ENCODE measurements at places on chromosomes 16 and 17.

GRCh38 chr17:5630434-5630833 lies 46.1 kb upstream of the NLRP1 start:
- no peak for DNase-seq

DNA sequence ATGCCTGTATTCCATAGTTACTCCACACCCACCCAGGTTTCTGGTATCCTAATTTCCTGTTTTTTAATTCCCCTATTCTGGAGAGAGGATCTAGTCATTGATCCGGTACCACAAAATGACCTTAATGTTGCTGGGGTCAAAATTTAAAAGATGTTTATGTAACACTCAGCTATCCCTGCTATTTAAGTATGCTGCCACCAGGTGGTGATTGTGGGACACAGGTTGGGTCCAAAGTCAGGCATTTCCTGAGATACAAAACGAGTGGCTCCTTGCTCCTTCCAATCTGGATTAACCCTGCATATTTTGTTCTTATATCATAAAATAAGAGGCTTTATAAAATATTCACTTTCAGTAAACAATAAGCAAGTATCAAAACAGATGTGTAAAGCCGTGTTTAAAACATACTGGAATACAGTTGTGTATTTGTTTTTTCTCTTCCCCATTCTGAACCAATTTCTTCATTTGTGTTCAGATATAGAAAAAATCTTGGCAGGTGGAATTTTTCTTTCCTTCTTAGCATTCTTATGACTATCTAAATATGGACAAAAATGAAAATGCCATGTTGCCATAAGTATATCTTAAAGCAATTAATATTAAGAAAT lies 16.3 kb downstream of the HS3ST4 start:
- no peak for DNase-seq

DNA sequence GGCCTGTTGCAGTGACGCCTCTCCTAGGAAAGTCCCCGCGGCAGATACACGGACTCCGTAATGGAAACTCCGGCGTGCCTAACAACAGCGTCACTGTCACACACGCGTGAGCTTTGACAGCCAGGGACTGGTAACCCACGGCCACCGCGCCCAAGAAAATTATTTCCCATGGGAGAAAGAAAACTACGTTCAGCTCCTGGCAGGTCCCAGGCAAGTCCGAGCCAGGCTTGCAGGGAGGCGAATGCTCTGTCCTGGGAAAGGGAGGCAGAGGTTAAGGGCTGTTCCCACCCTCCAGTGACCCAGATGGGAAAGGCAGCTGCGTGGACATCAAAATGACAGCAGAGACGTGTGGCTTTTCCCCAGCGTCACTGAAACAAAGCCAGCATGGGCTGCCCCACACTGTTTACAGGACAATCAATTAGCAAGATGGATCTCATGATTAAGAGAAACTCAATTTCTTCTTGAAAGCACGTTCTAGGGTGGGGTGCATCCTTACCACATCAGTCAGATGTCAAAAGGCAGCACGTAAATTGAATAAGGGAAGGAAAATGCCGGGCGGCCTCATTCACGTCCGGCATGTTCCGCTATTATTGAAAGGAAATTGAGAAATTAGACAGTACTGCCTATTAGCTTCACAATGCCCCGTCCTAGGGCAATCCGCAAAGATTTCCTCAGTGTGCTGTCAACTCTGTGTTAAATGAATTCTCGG lies 82.5 kb downstream of the NXN start:
- DNase-seq, result no peak

- no peak for DNase-seq
These were observed 1.2 kb downstream of the TMEM106A start for GRCh38 chr17:43212641-43213490.

DNA sequence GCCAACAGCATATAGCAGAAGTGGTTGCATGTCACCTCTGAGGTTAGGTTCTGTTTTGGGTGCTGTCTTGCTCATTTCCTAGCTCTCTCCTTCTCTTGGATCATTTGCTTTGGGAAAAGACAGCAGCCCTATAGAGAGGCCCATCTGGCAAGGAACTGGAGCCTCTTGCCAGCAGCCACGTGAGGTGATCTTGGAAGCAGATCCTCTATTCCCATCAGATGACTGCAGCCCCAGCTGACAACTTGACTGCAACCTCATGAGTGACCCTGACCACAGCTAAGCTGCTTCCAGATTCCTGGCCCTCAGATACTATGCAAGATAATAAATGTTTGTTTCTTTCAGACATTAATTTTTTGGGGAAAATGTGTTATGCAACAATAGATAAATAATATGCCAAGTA lies 213.3 kb upstream of the HS3ST4 start:
- no peak for DNase-seq

DNA sequence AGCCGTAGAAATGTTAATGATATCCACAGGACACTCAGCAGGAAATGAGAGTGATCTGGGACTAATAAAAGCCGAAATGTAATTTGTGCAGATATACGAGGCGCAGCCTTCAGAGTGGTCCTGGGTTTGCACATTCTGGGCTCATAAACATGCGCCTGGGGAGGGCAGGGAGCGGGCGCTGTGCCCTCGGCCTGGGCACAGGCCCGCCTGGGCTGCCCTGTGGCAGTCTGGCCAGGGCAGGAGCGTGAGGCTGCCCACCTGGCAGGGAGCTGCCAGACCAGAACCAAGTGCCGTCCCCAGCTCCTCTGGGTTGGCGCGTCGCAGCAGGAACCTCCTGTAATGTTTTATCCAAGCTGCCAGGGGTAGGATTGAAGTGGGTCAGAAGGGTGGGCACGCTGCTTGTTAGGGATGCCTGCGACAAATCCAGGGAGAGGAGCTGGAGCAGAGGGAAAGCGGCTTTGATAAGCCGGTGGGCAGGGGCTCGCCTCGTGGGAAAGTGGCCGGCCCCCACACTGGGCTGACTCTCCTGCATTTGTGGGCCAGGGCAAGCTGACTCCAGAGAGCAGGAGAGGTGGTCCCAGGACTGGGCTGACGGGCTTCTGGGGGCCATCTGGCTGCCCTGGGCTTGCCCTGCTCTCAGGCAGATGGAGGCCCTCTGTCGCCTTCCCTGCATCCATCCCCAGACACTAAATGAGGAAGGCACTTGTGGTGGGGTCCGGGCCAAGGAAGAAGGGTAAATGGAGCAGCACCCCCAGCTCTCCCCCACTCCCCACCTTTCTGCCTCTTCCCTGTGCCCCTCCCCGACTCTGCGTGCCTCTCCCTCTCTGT lies 45.9 kb downstream of the SREBF1 start:
- DNase-seq, result no peak

- DNase-seq, result no peak
These were observed 2.5 kb downstream of the CARHSP1 start for GRCh38 chr16:8866118-8866883.

Measured in stimulated activated CD4-positive, alpha-beta T cell treated with anti-CD3 and anti-CD28 coated beads, TNF-alpha, amount 100 ng/mL, for 48 hours (primary cell).